ENCODE measurements at places on chromosomes 7 and 10.
A peak's percentile ranks its signal among the peaks of the same experiment; 100 is the strongest.

- no peak for DNase-seq
These were observed 1.6 kb downstream of the TSPAN14 start for GRCh38 chr10:80455461-80456349.

- peak; percentile 70 for DNase-seq
These were observed 682 bp upstream of the RGS10 start for GRCh38 chr10:119542988-119543813.

DNA sequence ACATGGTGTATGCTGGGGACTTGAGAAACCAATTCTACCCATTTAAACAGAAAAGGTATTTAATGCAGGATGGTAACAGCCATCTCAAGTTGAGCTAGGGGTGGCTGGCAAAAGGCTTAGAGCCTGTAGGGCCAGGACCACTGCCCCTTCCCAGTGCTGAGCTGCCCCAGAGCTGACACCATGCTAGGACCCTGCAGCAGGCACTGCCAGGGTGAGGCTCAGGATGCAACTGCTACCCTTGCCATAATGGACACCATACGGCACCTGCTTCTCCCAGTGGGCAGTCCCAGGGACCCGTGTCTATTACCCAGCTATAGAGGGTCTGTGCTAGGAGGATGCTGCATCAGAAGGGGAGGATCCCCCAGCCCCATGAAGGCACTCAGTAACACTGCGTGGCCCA lies 160.7 kb upstream of the ADCY1 start:
- DNase-seq, result no peak

DNA sequence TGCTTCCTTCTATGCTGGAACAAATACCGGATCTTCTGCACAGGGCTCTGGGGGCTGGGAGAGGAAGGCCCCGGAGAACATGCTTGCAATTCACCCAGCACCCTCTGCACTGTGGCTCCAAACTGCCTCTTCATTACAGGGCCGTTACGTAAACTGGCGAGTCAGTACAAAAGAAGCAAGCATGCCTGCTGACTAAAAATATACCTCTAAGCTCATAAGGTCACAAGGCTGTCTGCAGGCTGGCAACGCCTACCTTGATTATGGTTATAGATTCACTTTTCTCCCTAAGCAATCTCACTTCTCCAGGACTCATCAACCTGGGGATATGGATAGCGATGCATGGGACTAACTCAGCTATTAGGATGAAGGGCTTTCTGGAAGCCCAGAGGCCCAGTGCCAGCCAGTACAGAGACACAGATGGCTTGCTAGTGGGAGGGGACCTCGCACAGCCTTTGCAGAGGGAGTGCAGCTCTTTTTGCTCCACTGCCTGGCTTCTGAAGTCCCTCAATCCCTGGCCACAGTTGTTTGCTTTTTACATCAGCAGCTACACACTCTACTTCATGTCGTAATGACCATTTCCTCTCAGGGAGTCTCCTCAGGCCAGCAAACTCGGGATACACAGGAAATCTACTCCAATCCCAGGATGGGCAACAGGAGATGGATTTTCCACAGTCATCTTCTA lies 96.1 kb downstream of the SH3PXD2A start:
- peak; percentile 51 for DNase-seq

DNA sequence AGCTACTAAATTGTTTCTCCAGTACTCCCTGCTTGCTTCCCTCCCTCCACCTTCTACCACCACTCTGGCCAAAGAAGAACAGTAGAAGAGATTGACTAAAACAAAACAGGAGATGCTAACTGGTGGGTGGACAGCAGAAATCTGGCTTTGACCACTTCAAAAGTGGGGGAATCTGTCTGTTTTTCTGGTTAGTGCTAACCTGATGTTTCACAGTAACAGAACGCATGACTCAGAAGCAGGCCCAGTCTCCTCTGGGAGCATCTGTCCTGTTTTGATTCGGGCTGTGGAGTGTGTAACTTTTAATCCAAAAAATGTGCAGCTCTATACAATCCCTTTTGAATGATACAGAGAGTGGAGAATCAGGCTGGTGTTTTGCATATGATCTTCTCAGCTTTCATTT lies 32.7 kb upstream of the ZNF438 start:
- DNase-seq, result no peak

DNA sequence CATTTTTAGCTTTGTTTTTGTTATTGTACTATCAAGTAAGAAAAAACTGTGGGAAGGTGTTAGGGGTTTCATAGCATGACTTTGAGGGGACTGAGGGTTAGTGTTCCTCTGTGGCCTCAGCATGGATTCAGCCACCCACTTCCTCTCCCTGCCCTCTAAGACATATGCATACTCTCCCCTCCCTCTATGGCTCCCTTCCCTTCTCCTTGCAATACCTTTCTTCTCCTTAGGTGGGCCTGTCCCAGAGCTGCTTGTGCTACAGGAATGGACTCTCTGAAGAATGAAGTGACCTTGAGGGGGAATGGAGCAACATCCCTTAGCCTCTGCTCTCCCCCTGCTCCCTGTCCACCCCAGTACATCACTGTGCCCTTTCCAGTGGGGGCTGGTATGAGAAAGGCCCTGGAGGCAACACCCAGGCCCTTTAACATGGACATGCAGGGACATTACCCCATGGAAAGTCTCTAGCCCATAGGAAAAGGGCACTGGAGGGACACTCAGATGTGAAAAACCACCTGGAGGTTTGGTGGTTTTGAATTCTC lies 22.4 kb downstream of the CDH23 start:
- no peak for DNase-seq

GRCh38 chr10:129626796-129627435 lies 159.9 kb downstream of the MGMT start:
- no peak for DNase-seq

- DNase-seq, result no peak
These were observed 84.4 kb downstream of the KLF6 start for GRCh38 chr10:3700531-3701076.

DNA sequence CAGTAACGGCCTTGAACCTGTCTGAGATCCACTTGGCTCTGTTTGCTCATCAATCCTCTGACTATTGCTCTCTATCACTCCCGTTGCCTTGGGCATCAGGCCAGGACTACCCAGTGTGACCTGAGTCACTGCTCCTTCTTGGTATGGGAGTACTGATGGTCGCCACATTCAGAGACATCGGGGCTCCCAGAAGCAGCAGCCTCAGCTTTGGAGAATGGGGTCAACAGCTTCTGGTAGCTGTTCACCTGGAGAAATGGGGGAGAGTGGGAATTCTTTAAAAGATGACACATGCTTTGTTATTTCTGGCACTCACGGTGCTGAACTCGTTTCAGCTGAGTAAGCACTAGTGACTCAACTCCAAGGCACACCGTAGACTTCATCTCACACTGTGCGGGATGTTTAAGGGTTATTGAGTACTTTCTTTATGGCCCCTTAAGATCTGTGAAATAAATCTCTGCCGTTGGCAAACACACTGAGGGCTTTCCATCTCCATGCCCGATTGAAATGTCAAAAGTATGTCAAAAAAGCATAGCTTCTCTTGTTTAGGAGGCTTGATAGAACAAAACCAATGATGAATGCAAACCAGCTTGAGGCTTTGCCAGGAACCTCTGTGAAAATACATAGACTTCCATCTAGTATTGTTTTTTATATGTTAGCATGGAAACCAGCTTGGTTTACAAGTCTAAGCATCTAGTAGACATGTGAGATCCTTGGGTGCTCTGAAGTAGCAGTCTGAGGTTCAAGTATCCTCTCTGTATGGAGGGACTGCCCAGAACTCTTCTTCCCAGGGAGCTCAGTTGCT lies 333.1 kb downstream of the CXCL12 start:
- no peak for DNase-seq

DNA sequence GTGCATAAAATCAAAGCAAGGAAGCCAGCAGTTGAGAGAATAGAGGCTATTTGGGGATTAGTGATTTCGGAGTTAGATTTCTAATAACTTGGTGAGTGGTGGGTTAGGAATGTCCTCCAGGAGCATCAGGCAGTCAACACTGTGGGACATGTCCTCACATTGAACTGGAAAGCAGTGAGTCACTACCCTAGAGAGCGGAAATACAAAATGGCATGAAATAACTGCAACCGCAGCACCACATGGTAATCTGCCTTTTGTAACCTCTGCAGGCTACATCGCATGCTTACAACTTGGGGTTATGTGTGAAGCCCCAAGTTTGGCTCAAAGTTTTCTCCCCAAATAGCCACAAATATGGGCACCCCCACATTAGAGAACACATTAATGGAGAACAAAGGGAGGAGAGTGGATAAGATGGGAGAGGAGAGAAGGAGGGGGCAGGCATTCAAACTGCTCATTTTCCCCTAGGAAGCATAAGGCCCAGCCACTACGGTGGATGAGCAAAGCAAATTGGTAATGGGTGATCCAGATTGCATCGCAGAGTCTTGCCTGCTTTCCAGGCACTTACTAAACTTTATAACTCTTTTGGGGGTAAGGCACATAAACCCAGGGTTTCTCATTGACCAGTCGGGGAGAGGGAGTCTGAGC lies 22.0 kb upstream of the SLF2 start:
- peak; percentile 3 for DNase-seq

DNA sequence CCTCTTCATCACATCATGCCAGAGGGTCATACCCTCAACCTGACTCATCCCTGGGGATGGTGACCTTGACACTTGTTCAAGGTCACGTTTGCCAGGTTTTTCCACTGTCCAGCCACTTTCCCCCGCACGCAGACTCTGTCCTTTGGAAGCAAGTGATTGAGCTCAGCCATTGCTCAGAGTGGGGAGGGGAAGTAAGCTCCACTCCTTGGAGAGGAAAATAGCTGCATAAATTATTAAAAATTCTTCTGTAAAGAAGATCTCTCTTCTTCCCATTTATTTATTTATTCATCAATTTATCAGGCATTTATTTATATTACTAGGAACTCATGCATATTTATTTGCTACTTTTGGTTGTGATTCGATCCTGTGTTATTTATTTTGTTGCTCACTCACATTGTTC lies 88.0 kb downstream of the GLRX3 start:
- DNase-seq, result no peak

All from activated CD4-positive, alpha-beta memory T cell treated with anti-CD3 and anti-CD28 coated beads, Interleukin-2, amount 10 ng/mL, durations not matched to agents 7 days and 5 days (primary cell).